ENCODE measurements at places on chromosomes 3 and 15.
A peak's percentile ranks its signal among the peaks of the same experiment; 100 is the strongest.

GRCh38 chr3:178474526-178474925 is 61.7 kb upstream of the KCNMB2 start:
- no peak for DNase-seq

GRCh38 chr3:194386648-194387047 is 12.4 kb downstream of the GP5 start:
- DNase-seq = no peak

DNA sequence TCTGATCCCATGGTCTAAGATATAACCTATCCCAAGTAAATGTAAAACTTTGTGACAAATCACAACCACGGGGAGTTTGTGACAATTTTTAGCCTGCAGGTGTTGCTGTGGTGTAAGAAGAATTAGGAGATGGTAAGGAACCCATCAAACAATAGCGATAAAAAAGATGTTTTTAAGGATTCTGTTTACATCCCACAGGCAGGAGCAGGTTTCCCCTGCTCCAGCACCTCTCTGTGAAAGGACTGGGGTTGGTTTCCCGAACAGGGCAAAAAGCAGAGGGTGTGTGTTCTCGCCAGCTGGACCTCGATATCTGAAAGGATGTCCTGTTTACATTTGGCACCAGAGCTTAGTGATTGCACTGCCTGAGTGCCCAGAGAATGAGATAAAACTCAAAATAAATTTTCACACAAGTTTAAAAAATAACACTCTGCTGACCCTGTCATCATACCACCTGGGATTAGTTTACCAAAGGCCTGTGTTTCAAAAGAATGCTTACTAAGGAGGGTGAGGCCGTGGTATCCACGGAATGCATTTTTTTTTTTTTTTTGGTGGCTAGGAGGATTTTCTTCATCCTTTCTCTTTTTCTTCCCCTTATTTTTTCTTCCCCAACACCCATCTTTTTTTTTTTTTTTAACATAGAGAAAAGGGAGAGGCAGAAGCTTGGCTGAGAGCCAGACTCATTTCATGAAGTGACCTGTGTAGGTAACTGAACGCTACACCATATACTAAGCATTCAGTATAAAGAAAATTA is 151.8 kb upstream of the DPH6 start:
- DNase-seq = no peak

GRCh38 chr3:188261011-188261410 is 107.1 kb downstream of the LPP start:
- no peak for DNase-seq

DNA sequence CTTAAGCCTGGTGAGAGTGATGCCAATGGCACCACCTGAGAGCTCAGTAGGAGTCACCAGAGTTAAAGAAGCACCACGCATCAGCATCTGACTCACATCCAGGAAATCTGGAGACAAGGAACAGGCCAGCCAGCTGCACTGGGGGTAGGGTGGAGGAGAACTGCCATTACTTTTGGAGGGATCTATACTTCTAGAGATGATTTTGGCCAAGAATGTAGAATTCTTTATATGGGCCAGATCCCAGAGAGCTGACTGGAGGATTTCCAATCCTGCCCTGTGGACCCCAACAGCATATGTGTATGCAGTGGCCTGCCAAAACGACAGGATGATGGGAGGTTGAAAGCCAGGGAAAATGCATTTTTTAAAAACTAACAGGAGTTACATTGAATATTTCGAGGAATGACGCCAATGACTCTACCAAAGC is 29.8 kb downstream of the CCR3 start:
- no peak for DNase-seq

DNA sequence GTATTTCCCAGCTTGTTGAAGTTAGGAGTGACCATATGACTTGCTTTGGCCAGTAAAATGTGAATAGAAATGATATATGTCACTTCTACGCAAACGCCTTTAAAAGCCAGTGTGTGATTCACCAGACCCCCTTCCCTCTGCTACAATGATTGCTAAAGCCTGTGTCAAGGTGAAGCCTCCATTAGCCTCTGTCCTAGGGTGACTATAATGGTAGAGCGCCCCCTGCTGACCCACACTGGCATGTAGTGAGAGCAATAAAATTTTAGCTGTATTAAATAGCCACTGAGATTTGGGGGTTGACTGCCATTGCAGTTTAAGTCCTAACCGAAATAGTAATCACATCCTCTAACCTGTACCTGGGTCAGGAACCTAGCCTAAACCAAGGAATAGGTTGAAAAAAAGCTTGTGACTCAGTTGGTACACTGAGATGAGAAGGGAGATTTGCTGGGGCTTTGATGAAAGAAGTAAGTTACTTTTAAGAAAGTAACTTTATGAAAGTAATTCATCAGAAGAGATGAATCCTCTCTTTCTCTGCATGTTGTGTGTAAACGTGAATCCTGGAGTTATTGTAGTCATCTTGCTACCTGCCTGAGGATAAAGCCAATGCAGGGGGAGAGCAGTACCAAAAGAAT is 52.6 kb downstream of the GTF2E1 start:
- peak; percentile 69 for DNase-seq

- DNase-seq = no peak
These were observed 27.7 kb downstream of the CRTC3 start for GRCh38 chr15:90557186-90558084.

DNA sequence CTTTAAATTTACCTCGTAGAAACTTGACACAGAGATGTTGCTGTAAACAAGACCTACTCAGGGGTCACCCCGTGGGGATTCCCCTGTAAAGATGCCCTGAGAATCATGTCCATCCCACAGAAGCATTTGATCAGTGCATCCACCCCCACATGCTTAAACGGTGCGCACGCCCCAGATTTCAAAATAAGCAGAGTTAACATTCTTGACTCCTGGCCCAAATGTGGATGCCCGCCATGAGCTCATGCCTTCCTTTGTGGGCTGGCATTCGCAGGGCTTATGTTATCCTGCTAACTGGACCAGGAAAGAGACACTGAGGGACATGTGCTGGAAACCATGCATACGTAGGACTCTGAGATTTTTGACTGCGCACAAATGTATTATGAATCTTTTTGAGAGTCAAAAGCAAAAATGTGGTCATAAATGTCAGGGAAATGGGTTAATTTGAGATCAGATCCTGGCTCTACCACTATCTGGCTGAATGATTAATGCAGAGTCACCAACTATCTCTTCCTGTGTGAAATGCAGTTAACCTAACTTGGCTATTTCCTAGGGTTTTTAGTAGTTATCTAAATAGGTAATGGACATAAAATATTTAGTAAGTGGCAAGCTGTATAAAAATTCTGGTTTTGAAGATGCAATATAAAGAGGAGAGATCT is 9.1 kb upstream of the TP63 start:
- DNase-seq = no peak

- DNase-seq = no peak
These were observed 49.9 kb downstream of the FNDC3B start for GRCh38 chr3:172089250-172089649.

GRCh38 chr3:144816323-144816722 is 844.7 kb downstream of the DIPK2A start:
- no peak for DNase-seq

DNA sequence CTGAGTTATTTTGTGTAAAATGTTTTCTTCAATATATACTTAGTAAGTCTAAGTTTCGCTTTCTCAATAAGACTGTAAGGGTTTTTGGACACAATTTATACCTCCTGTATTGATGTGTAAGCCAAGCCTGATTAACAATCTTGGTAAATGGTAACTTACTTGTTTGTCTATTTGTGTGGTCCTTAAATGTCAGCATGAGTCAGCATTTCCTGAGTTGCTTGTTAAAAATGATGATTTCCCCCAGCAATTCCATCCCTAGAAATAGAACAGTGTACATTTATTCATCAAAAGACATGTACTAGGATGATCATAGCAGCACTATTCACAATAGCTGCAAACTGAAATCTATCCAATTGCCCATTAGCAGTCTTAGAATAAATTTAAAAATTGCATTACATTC is 53.4 kb upstream of the LRIG1 start:
- no peak for DNase-seq

GRCh38 chr15:83991163-83991562 is 244.4 kb upstream of the GOLGA6L4 start:
- no peak for DNase-seq

DNA sequence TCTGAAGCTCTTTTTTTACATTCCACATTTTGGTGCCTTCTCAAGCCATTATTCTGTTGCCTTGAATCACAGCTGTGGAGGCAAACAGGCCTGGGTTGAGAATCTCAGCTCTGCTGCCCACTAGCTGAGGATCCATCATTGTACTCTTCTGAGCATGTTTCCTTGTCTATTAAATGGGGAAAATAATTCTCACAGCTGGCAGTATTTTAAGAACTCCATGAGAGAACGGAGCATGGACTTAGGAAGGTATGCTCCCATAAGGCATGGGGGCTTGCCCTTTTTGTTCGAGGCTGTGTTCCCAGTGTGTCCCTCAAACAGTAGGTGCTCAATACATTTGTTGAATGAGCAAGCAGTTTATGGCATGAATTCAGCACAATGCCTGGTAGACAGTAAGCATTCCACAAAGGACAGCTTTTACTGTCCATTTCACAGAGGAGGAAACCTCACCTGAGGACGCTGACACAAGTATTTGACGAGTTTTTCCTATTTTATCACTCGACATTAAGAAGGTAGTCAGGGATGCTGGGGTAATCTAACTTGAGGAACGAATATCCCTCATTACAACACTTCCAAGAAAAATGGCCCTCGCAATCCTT is 2.1 kb upstream of the PTPRG start:
- DNase-seq = no peak

GRCh38 chr15:90686435-90687218 is 30.5 kb upstream of the BLM start:
- no peak for DNase-seq

- no peak for DNase-seq
These were observed 89.7 kb downstream of the MAGI1 start for GRCh38 chr3:65948841-65949573.

GRCh38 chr15:39299486-39300267 is 281.2 kb upstream of the THBS1 start:
- no peak for DNase-seq

GRCh38 chr3:119588112-119588511 is 8.8 kb downstream of the ADPRH start:
- peak; percentile 54 for DNase-seq

GRCh38 chr15:71559098-71559497 is 251.3 kb upstream of the NR2E3 start:
- no peak for DNase-seq

- no peak for DNase-seq
These were observed 15.5 kb upstream of the LRRN1 start for GRCh38 chr3:3783696-3784095.

DNA sequence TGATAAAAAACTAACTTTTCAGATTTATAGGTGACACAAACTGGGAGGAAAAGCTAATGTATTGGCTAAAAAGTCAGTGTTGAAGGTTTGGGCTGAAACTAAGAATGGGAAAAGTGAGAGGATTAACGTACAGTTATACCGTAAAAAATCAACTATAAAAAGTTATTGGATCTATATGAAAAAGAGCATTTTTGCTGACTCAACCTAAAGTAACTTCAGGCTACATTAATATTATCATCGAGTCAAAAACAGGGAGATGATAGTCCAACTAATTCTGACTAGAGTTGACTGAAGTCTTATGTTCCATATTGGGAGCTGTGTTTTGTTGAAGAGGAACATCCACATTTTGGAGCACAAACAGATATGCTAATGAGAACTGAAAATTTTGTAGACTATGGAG is 19.9 kb downstream of the ZNF654 start:
- no peak for DNase-seq

GRCh38 chr3:149186219-149186618 is 35.4 kb downstream of the CP start:
- no peak for DNase-seq

- DNase-seq = peak; percentile 94
These were observed 32.9 kb downstream of the B3GNT5 start for GRCh38 chr3:183285828-183286457.

DNA sequence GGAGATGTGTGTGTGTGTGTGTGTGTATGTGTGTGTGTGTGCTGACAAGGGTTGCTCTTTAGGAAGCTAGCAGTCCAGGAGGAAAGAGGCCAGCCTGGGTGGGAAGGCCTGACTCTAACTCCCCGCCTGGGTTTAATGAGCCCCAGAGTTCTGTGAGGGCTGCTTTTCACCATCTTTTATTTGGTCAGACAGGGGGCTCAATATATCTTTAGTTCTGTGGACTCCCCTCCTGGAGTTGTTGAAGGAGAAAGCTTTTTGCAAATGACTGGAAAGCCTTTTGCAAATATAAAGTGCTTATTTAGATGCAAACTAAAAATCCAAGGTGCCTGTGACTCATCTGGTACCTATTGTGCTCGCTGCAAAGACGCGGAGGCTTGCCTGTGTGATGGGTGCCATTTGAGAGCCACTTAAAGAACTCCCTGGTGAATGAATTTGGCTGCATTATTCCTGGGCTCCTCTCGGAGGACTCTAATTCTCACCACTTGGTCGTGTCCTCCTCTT is 24.5 kb downstream of the DRD3 start:
- no peak for DNase-seq

GRCh38 chr3:86381247-86381646 is 609.7 kb downstream of the VGLL3 start:
- DNase-seq = no peak

- no peak for DNase-seq
These were observed 28.6 kb upstream of the TGFBR2 start for GRCh38 chr3:30577788-30578187.

DNA sequence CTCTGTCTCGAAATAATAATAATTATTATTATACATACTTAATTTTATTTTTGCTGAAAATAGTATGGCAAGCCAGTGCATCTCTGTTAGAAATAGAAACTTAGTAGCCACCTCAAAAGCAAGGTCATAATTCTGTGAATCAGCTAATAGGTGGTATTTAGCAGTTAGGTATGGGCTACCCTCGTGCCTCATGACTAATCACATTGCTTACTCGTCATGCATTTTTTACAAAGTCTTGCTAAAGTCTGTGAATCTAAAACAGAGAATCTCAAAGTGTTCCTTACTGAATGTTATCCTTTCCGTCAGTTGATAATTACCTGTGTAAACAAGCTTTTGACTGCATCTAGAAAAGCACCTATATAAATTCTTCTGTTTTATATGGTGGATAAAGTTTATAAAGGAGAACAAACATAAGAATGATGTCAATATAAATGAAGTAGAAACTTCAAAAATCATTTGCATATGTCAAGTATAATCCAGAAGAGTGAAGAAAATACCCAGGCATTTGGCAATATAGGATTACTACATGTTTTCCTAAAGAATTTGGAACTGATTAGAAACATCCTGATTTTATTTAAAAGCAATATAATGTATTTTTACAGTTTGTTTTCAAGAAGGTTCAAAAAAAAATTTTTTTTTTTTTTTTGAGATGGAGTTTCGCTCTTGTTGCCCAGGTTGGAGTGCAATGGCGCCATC is 6.2 kb downstream of the PPARG start:
- no peak for DNase-seq

DNA sequence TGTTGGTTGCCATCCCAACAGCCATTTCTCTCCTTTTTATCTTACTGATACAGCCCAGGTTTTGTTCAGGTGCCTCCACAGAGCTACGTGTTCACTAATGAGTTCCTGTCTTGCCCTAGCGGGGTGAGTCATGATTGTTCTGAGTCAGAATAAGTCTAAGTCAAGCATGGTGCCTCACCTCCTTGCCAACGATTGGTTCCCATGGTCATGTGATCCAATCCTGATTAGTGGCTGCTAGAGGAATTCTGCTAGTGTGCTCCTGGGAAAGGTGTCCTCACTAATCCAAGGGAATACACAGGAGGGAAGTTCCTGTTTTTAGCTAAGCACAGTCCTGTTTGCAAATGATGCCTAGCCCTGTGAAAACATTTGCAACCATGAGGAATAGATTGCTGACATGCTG is 99.8 kb downstream of the NSUN3 start:
- no peak for DNase-seq

GRCh38 chr3:46236294-46237054 is 5.8 kb upstream of the CCR3 start:
- DNase-seq = peak; percentile 6

Data from CD4-positive, alpha-beta T cell treated with Interferon gamma for 1 hour (primary cell).